ENCODE measurements at places on chromosomes 2 and 18. TPM values are rescaled to one million over a fixed set of nuclear protein-coding genes. Genes with fewer than 3 reads are reported as not detected.
A peak's percentile ranks its signal among the peaks of the same experiment; 100 is the strongest.

Gene ACMSD
- total RNA-seq: not detected

DNA sequence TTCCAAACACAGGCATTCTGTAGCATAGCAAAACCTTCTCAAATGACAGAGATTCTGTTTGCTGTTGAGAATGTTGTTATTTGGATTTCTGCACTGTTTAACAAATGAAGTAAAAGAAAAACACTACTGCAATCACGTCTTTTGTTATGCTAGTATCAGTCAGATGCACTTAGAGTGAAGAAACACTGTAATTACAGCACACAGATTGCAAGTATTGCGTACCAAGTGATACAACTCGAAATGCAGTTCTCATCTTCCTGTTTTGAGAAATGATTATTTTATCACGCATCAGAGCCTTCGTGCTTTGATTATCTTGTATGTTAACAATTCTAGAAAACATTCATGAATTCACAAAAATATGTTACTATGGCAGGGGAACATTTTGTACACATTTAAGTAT, 41.8 kb upstream of the KLF11 start:
- no peaks in the 10 kb centered on the region for H3K36me3 ChIP-seq
- H3K4me3 ChIP-seq: no peak overlapping the region
- no peaks in the 10 kb centered on the region for H3K4me1 ChIP-seq
- no peaks in the 10 kb centered on the region for H3K27me3 ChIP-seq
- no peak for DNase-seq

Gene DUSP28
- 5.3 TPM for total RNA-seq

DNA sequence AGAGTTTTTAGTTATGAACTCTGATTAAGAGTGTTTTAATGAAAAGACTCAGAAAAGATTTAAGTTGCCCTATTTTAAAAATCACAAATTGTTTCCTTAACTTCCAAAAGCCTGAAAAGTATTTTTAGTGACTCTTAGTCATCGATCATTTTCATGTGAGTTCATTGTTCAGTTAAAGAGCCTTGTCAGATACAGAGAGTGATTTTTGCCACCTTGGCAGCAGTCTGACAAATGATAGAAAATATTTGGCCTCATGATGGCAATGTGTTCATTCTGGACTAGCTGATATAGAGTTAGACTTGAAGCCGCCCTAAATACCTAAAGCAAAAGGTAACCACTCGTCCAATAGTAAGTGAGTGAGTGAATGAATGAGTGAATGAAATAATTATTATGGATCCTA, 225.8 kb downstream of the CPS1 start:
- H3K27ac ChIP-seq: no peak overlapping the region
- no peak for DNase-seq
- no peak overlapping the region for H3K4me3 ChIP-seq
- H3K27me3 ChIP-seq: no peaks in the 10 kb centered on the region

GRCh38 chr2:3774336-3774735, 71.0 kb downstream of the DCDC2C start:
- no peak for DNase-seq
- H3K36me3 ChIP-seq: no peaks in the 10 kb centered on the region
- no peak overlapping the region for H3K4me3 ChIP-seq
- H3K27ac ChIP-seq: no peak overlapping the region
- no peaks in the 10 kb centered on the region for H3K4me1 ChIP-seq

DNA sequence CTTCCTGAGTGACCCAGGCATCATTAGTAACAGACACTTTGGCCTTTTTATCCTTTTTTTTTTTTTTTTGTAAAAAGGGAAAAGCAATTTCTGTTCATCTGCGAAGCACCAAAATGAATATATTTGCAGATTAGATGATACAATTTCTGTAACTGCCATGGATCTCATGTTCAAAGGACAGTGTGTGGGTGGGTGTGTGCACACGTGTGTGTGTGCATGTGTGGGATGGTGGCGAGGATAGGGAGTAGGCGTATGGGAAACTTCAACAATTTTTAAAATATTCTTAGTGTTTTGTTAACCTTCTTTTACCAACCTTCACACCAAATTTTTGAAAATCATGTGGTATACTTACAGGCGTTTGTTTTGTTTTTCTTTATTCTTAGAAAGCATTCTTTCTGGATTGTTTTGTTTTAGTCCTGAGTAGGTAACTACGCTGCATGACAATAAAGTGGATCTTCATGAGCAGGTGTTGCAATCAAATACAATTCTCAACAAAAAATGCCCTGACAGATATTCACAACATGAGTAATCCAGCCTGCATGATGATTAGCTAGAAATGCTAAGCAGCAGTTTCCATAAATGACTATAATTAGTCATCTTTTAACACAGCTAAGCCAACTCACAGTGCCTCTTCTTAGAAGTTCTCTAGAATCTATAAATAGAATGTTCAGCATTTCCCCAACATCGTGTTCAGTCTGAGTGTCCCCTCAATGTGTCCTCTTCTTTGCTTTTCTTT, 53.5 kb upstream of the RMDN2 start:
- no peaks in the 10 kb centered on the region for H3K36me3 ChIP-seq
- no peak overlapping the region for H3K4me3 ChIP-seq
- no peak for DNase-seq
- no peaks in the 10 kb centered on the region for H3K27me3 ChIP-seq
- no peaks in the 10 kb centered on the region for H3K4me1 ChIP-seq

DNA sequence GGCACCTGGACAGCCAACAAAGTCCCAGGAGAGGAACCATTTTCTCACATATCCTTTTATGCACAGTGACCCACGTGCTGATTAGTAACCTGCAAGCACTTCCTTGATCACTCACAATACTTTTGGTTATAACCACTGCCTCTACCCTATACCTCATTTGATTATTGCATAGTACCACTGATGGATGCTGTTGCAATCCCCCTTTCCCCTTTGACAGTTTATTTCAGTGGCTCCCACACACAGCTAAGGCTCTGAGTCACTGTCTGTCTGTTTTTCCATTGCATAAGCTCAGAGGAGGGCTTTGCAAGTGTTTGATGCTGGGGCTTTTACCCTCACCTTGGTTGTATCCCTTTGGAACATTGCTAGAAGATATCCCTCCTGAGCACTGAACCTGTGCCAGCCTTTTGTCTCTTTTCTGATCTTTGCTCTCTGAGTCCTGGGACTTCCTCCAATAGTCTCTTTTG, 101.7 kb upstream of the RBBP8 start:
- no peak overlapping the region for H3K4me3 ChIP-seq
- H3K27me3 ChIP-seq: no peaks in the 10 kb centered on the region
- peak; percentile 67 for DNase-seq

- no peaks in the 10 kb centered on the region for H3K4me1 ChIP-seq
- no peak overlapping the region for H3K27ac ChIP-seq
- H3K27me3 ChIP-seq: no peaks in the 10 kb centered on the region
- no peak overlapping the region for H3K4me3 ChIP-seq
These were observed 319.9 kb upstream of the HS6ST1 start for GRCh38 chr2:128638341-128639119.

Gene CNGA3
- 0.35 TPM for total RNA-seq

DNA sequence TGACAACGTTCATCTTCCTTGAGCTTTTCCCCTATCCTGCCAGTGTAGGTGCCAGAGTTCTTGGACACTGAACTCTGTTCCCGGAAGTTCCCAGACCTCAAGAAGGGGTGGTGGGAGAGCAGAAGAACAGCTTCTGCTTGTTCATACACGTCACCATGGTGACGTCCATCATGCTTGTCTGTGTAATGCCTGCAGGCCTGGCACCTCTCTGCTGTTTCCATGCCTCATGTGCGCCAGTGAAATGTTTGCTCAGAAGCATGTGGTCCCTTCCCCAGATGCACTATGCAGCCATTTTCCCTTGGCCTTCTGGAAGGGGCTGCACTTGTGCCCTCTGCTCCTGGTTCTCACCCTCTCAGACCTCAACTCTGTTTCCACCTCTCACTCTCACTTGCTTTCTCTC, 210.8 kb upstream of the NABP1 start:
- no peak overlapping the region for H3K27ac ChIP-seq
- no peaks in the 10 kb centered on the region for H3K4me1 ChIP-seq
- no peaks in the 10 kb centered on the region for H3K27me3 ChIP-seq

- H3K4me3 ChIP-seq: no peak overlapping the region
- H3K27ac ChIP-seq: no peak overlapping the region
- H3K4me1 ChIP-seq: no peaks in the 10 kb centered on the region
- no peak for DNase-seq
These were observed 27.1 kb upstream of the SPTBN1 start for GRCh38 chr2:54429054-54429453.

DNA sequence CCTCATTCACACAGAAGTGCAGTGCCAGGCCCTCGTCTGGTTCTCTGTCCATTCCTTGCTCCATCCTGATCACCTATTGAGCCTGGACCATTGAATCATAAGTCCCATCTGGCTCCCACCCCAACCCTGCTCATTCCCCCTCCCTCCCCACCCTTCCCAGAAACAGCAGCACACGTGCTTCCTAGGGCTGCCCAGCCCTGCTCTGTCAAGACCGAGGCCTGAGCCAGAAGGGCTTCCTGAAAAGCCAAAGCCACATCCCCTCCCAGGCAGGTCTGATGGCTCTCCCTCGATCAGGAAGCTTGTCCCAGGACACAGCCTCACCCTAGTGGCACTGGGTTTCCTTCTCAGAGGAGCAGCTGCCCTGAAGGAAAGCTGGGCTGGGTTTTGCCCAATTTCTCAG, 79.8 kb upstream of the FZD7 start:
- no peak for DNase-seq
- no peak overlapping the region for H3K4me3 ChIP-seq
- no peak overlapping the region for H3K27ac ChIP-seq

- H3K27me3 ChIP-seq: no peaks in the 10 kb centered on the region
- H3K4me1 ChIP-seq: no peaks in the 10 kb centered on the region
- H3K4me3 ChIP-seq: no peak overlapping the region
- H3K36me3 ChIP-seq: no peaks in the 10 kb centered on the region
- peak; percentile 14 for DNase-seq
These were observed 129.5 kb upstream of the ID2 start for GRCh38 chr2:8552293-8552801.

- H3K4me3 ChIP-seq: no peak overlapping the region
- peak; percentile 82 for DNase-seq
- H3K27me3 ChIP-seq: peaks cover 16% of the 10 kb centered on the region
- no peaks in the 10 kb centered on the region for H3K36me3 ChIP-seq
- H3K27ac ChIP-seq: no peak overlapping the region
These were observed 13.3 kb downstream of the CHPF start for GRCh38 chr2:219530048-219530963.

Gene CASP8
- 25.5 TPM for total RNA-seq

- H3K27me3 ChIP-seq: no peaks in the 10 kb centered on the region
- no peak overlapping the region for H3K4me3 ChIP-seq
- H3K27ac ChIP-seq: no peak overlapping the region
- no peaks in the 10 kb centered on the region for H3K36me3 ChIP-seq
- H3K4me1 ChIP-seq: no peaks in the 10 kb centered on the region
- DNase-seq: no peak
These were observed 3.4 kb downstream of the ACVR1C start for GRCh38 chr2:157625296-157625695.

- DNase-seq: no peak
- no peak overlapping the region for H3K4me3 ChIP-seq
- no peaks in the 10 kb centered on the region for H3K36me3 ChIP-seq
- H3K27ac ChIP-seq: no peak overlapping the region
- no peaks in the 10 kb centered on the region for H3K27me3 ChIP-seq
These were observed 98.0 kb downstream of the CAMKMT start for GRCh38 chr2:44459739-44460138.

Gene COBLL1
- 20.7 TPM for total RNA-seq

Gene EFHD1
- total RNA-seq: 3.4 TPM

- no peaks in the 10 kb centered on the region for H3K27me3 ChIP-seq
- H3K4me3 ChIP-seq: peak within 1 kb of the TSS; percentile 17
- peak; percentile 22 for DNase-seq
- no peaks in the 10 kb centered on the region for H3K4me1 ChIP-seq
These were observed at the start of gene SCN7A for GRCh38 chr2:166494140-166494624. TSS of gene SCN7A (minus strand) at chr2:166494249. CDS start at chr2:166477696, 16,553 bp downstream.

Gene SLC9A2
- total RNA-seq: 76.2 TPM

DNA sequence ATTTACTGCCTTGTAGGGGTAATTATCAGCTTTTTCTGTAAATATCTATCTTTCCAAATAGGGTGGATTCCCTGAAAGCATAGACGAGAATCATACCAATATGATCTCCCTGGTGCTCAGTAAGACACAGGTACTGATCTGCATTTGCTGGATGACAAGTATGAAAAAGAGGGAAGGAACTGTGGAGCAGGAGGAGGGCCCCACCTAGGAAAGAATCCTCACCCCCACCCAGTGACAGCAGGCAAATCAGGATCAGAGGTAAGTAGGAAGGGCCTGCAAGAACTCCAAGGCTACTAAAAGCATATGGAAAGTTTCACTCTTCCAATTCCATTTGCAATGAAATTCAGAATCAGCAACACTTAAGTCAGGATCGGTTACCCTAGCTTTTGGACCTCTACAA, 42.3 kb downstream of the METTL8 start:
- no peaks in the 10 kb centered on the region for H3K4me1 ChIP-seq
- no peaks in the 10 kb centered on the region for H3K36me3 ChIP-seq
- DNase-seq: no peak
- no peak overlapping the region for H3K27ac ChIP-seq
- no peaks in the 10 kb centered on the region for H3K27me3 ChIP-seq

DNA sequence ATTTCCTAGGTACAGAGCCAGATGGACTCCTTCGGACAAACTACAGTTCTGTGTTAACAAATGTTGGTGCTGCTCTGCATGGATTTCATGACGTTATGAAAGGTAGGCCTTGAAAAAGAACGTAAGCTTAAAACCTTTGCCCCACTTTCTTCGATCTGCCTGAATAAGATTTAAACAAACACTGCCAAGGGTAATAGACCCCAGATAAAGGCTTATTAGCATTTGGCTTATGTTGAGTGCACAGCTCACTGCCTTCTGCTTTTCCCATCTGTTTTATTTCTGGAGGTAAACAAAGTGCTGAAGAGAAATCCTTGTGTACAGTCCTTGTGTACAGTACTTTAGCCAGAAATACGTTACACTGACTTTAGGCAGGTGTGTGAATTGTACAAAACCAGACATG, 50.0 kb upstream of the STON1 start:
- DNase-seq: no peak
- H3K36me3 ChIP-seq: no peaks in the 10 kb centered on the region
- no peak overlapping the region for H3K4me3 ChIP-seq

Gene C2orf81
- 0.62 TPM for total RNA-seq

- no peak overlapping the region for H3K4me3 ChIP-seq
- H3K36me3 ChIP-seq: no peaks in the 10 kb centered on the region
- H3K4me1 ChIP-seq: no peaks in the 10 kb centered on the region
- DNase-seq: no peak
- no peaks in the 10 kb centered on the region for H3K27me3 ChIP-seq
These were observed 114.7 kb upstream of the DOCK10 start for GRCh38 chr2:225156853-225157451.

Gene ADNP2
- total RNA-seq: 18.1 TPM

DNA sequence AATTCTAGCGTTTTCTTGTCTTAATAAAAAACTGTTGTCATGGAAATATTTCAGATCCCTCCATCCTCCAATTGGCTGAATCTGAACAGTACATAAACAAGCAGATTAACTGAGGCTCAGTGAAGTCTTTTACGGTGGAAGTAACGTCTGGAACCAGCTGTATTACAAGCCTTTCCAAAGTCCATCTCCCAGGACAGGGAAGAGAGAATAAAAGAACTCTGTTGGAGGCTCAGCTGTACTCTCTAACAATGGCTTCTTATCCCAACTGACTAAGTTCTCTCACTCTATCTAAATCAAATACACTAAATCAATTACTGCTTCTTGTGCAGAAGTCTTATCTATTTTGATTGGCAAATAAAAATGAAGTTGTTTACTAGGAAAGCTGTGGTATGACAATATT, 19.9 kb upstream of the NEDD4L start:
- peak overlapping the region; percentile 37 for H3K27ac ChIP-seq
- no peak overlapping the region for H3K4me3 ChIP-seq
- DNase-seq: no peak

- no peaks in the 10 kb centered on the region for H3K36me3 ChIP-seq
- no peaks in the 10 kb centered on the region for H3K4me1 ChIP-seq
- DNase-seq: peak; percentile 65
- no peak overlapping the region for H3K4me3 ChIP-seq
These were observed 177.3 kb downstream of the HAUS1 start for GRCh38 chr18:46281185-46282176.

Data from colonic mucosa (tissue), 4 donors.